Stimulated activated CD8-positive, alpha-beta memory T cell treated with anti-CD3 and anti-CD28 coated beads, Interleukin-2, amount 100 ng/mL, for 1 hour (primary cell): ENCODE measurements at places on chromosomes 1 and 21.

DNA sequence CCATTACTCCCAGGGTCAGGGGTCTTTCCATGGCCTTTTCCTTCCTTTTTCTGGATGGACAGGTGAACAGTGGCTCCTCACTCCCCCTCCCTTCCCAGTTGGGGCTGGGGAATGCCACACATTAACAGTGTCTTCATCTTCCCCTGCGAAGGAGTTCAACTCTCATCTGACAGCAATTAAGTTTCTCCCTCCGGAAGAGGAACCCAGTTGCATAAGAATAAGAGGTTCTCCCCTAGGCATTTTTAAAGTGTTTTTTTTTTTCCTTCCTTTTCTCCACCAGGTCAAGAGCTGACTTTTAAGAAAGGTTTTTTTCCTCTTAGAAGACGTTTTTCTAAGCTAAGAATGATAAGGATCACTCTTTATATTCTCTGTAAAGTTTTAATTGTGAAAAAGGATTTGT is 42.3 kb upstream of the FASLG start:
- DNase-seq, result no peak

- DNase-seq, result no peak
Measured at GRCh38 chr1:236534151-236534651, 10.4 kb downstream of the LGALS8 start.

GRCh38 chr1:58844176-58844575 is 60.3 kb upstream of the JUN start:
- no peak for DNase-seq

DNA sequence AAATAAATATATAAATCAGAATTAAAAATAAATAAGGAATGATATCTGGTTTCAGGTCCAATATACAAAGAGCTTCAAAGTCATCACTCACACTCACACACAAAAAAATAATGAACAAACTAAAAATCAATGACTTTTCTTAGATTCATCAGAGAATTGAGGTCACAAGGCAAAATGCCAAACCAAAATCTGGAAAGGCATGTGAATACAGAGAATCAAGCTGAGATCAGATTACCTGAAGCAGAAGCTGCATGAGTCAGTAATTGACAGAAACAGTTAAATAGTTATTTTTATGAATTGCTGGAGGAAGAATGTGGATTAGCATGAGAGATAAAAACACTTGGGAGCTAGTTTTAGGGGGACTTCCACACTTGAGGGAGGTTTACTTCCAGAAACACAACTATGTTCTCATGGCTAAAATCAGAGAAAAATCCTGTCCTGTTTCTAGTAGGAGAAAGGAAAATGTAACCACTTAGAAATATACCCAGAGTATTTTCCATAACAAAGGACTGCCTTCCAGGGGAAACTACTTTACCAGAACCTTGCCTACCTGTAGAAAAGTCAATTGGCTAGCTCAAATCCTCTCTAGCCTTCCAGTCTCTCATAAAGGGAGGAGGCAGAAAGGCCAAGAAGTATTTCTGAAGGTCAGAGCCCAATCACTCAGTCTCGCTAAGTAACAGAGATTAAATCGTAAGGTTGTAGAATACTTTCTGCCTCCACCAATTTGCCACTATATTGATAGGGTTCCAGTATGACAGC is 536.6 kb upstream of the NR5A2 start:
- no peak for DNase-seq

- no peak for DNase-seq
Measured at GRCh38 chr1:89673251-89673650, 40.3 kb downstream of the LRRC8C start.

- DNase-seq, result no peak
Measured at GRCh38 chr1:66083003-66083402, 290.3 kb downstream of the PDE4B start.

DNA sequence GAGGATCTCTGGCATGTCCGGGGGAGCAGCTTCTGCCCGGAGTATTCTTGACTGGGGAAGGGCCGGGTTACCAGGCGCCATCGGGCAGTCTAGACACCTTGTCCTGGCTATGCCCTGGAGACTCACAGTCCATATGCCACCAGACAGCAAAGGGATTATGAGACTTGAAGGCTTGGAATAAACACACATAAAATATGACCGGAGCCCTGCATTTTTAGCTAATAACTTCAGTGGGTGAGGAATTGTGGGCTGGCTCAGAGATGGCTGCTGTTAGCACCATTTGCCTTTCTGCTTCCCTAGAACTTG is 15.5 kb downstream of the NTPCR start:
- no peak for DNase-seq

DNA sequence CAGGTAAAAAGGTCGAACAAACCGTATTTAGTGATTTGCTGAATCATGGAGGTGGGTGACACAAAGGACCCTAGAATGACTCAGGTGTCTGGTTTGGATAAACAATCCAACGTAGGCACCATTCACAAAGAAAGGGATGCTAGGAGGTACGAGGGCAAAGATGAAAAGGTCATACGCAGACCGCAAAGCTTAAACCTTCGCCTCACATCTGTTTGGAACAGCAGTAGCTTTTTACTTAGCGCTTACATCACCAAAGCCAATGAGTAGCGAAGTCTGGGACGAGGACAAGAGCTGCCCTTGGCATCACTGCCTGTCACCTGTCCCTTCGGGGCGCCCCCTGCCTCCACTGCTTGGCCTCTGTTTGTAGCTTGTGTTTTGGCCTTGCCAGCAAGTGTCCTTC is 350.2 kb downstream of the SMYD3 start:
- DNase-seq, result no peak

DNA sequence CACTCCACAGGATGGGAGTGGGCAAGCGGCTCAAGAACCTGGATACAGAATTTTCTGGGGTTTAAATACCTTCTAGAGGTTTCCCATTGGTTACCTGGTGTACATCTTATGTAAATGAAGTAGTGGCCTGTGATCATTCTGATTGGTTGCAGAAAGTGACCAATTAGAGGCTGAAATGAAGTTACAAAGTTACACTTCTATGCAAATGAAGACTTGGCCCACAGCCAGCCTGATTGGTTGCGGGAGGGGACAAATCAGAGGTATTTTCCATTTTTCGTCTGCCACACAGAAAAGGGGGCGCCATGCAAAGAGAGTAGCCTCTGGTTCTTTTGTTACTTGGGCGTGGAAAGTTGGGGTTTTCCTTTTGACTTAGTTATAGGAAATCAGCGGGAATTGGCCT is 8.9 kb downstream of the KCNAB2 start:
- no peak for DNase-seq

DNA sequence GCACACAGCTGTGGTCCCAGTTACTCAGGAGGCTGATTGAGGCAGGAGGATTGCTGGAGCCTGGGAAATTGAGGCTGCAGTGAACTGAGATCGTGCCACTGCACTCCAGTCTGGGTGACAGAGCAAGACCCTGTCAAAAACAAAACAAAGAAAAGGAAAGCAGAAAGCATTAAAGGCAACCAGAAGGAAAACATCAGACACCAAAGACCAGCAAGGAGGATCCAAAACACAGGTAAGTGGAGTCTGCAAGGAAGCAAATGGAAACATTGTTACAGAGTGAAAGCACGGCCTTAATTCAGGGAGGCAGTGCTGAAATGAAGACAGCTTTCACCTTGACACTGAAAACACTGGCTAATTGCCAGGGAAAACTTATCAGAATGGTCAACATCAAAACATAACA is 40.8 kb downstream of the CFAP74 start:
- DNase-seq, result no peak

DNA sequence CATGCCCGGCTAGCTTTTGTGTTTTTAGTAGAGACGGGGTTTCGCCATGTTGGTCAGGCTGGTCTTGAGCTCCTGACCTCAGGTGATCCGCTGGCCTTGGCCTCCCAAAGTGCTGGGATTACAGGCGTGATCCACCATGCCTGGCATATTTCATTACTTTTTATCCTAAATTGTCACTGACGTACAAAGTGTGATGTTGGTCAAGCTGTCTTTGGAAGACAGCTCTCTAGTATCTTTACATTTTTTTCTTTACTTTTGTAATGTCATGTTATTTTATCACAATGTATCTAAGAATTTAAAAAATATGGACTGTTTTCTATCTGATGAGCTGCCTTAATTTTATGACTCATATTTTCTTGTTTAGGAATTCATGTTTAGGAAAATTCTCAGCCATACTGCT is 72.2 kb downstream of the SPATA17 start:
- DNase-seq, result no peak

GRCh38 chr1:117815926-117816325 is 113.5 kb downstream of the GDAP2 start:
- DNase-seq, result no peak

GRCh38 chr1:203214871-203215270 is 14.6 kb downstream of the CHIT1 start:
- DNase-seq, result no peak

- no peak for DNase-seq
Measured at GRCh38 chr1:15371610-15372545, 37.8 kb upstream of the EFHD2 start.

DNA sequence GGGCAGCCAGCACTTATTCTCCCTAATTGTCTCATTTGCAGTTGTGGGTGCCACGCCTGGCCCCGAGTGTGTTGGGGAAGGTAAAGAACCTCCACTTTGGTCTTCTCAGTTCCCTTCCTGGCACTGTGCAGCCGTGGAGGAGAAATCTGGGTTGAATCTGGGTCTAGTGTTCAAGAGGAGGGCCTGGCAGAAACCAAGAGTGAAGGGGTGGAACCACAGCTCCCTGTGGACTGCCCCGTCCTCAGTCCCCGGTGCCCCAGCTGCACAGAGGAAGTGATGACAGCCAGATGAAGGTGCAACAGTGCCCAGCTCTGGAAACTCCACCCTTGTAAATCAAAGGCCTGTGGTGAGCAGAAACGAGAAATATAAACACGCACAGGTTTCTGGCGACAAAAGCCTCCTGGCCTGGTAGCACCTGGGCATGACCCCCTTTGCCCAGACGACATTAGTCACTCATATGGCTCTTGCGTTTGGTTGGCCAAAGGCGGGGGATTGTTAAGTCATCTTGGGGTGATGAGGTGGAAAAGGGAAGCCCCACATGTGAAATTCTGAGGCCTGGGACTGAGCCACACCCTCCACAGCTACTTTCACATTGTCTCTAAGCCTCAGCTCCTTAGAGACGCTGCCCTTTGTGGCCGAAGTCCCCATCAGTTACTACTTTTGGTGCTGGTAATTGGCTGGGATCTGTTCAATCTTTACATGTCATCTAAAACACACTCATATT is 4.2 kb upstream of the ECE1 start:
- DNase-seq, result peak; percentile 74

GRCh38 chr1:110535985-110536384 is 17.0 kb upstream of the KCNA10 start:
- DNase-seq, result no peak

GRCh38 chr21:45427331-45428271 is 22.6 kb downstream of the COL18A1 start:
- DNase-seq, result no peak

DNA sequence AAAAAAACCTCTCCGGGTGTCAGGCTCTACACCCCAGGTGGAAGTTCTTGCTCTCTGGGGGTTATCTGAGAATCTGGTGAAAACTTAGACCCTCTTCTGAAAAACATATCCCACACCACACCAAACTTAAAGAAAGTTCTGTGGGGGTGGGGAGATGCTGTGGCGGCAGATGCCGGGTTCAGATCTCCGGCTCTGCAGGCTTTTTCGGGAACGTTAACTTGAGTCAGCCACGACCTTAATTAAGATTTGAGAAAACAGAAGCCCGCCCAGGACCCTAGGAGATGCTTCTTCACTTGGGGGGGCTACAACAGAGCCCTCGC is 2.3 kb downstream of the RCC2 start:
- DNase-seq, result no peak

DNA sequence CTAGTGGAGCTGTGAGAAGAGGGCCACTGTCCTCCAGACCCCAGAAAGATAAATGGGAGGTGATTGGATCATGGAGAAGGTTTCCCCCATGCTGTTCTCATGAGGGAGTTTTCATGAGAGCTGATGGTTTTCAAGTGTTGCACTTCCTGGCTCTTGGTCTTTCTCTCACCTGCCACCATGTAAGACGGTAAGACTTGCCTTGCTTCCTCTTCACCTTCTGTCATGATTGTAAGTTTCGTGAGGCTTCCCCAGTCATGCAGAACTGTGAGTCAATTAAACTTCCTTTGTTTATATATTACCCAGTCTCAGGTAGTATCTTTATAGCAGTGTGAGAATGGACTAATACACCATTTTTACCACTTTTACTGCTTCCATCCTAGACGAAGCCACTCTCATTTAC is 27.6 kb downstream of the GPR88 start:
- DNase-seq, result no peak

DNA sequence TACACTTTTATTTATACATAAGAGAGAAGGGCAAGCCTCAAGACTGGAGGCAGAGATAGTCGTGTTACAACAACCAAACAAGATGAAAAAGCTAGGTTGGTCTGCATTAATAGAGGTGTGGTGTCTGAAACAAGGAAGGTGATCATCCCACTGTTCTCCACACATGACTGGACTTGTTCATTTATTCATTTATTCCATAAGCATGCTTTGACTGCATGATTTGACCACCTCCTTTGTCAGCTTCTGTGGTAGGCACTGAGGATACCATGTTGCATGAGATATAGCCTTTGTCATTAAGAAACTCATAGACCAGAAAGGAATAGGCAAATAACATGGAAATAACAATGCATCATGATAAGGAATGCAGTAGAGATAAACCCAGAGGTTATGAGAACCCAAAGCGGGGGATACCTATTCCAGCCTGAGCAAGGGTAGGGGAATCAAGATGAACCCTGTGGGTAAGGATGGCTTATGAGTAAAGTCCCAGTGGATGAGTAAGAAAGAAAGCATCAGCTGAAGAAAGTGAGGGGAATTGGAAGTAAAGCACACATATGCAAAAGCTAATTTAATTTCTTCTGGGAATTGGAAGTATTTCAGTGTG is 173.7 kb upstream of the FGGY start:
- DNase-seq, result no peak

DNA sequence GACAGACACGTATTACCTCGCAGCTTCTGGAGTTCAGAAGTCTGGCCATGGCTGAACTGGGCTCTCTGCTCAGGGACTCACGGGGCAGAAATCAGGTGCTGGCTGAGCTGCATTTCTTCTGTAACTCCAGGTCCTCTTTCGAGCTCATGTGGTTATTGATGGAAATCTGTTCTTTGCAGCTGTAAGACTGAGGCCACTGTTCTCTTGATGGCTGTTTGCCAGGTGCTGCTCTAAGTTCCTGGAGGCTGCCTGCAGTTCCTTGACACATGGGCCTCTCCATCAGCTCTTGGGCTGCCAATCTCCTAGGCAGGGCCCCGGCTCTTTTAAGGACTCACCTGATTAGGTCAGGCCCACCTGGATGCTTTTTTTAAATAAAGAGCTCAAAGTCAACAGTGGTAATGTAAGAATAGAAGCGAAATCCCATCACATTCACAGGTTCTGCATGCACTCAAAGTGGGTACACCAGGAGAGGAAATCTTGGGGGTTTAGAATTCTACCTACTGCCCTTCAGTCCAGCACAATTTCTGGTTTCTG is 139.1 kb downstream of the KAZN start:
- DNase-seq, result no peak

GRCh38 chr1:208156741-208157140 is 87.4 kb downstream of the PLXNA2 start:
- no peak for DNase-seq

GRCh38 chr1:107514841-107515240 is 374.0 kb downstream of the NTNG1 start:
- no peak for DNase-seq

GRCh38 chr1:3036447-3037280 is 15.4 kb downstream of the ACTRT2 start:
- DNase-seq, result no peak
